Endothelial cell (in vitro differentiated cells): ENCODE measurements at places on chromosomes 16 and 17.
A peak's percentile ranks its signal among the peaks of the same experiment; 100 is the strongest.

DNA sequence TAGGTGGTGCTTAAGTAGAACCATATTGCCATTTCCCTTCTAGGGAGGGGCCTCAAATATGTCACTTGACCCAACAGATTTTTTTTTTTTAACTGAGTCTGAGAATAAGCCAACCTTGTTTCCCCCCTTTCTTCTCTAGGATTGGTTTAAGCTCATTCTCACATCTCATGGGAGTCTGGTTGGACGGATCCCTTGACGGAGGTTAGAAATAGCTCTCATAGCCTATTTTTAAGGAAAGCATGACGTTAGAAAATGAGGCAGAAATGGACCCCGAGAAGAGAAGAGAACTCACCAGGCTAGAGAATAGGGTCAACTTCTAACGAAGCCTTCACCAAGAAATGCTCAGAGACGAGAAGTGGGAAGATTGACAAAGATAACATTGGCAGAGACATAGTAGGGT lies 95.1 kb upstream of the ZFHX3 start:
- no peak for DNase-seq

DNA sequence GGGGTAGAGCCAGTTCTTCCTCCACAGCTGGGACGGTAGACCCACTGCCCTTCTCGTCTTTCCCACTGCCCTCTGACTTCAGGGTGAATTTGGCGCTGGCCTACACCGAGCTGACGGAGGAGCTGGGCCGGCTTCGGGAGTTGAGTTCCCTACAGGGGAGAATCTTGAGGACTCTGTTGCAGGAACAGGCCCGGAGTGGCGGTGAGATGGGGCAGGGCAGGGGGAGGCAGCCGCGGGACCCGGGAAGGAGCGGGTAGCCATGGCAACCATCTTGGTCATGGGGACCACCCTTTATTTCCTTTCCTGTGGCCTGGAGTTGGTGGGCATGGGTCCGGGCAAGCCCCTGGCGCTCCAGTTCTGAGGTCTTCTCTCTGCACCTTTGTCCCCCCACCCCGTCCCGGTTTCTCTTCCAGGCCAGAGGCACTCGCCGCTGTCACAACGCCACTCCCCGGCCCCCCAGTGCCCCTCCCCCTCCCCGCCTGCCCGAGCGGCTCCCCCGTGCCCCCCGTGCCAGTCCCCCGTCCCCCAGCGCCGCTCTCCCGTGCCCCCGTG lies 14.4 kb downstream of the TBKBP1 start:
- DNase-seq, result no peak

DNA sequence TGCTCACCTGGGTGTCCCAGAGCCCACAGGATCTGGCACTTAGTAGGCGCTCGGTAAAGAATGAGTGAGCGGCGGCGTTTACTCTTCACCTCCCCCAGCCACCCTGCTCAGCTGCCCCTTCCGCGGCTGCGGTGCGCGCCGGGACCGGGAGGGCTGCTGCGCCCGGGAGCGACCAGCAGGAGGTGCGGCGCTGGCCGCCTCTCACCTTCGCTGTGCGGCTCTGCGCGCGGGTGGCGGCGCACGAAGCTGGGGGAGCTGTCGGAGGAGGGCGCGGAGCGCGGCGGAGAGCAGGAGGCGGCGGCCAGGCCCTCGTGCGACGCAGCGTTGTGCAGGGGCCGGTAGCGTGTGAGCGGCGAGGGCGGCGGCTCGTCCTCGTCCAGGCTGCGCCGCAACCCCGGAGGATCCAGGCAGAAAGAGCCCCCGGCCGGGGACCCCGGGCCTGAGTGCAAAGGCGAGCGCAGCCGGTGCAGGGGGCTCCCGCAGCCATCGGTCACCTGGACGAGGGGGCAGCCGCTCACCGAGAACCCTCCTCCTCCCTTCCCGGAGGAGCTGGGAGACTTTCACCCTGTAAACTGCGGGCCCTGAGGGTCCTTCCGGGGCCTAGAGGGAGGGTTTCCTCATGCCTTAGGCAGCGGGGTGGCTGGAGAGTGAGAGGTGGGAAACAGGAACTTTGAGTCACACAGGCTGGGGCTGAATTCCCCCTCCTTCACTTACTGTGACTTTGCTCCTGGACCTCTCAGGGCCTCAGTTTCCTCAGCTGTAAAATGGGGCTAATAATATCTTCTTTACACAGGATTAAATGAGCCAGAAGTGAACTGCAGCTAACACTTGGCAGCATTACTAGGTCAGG lies 12.5 kb downstream of the SAMD14 start:
- peak; percentile 80 for DNase-seq

GRCh38 chr17:19298569-19299213 lies 61.5 kb downstream of the EPN2 start:
- DNase-seq, result no peak

DNA sequence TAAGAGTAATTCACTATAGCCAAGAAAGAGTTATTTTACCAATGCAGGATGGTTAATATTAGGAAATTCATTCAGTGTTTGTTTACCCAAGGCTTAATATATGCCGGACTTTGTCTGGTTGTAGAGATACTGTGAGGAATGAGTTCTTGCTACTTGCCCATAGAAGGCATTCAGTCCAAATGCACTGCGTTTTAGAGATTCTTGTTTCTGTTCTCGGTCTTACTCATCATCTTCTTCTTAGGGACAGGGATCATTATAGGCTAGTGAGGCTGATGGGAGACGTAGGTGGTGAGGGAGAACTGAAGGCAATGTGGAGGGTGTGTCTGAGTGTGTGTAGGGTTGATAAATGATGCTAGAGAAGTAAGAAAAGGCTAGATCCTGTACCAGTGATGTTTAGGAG lies 90.7 kb downstream of the OR1D5 start:
- DNase-seq, result no peak

GRCh38 chr17:77854083-77854758 lies 104.3 kb upstream of the TNRC6C start:
- DNase-seq, result no peak

- no peak for DNase-seq
Observed at GRCh38 chr16:61277849-61278248, 758.4 kb downstream of the CDH8 start.

DNA sequence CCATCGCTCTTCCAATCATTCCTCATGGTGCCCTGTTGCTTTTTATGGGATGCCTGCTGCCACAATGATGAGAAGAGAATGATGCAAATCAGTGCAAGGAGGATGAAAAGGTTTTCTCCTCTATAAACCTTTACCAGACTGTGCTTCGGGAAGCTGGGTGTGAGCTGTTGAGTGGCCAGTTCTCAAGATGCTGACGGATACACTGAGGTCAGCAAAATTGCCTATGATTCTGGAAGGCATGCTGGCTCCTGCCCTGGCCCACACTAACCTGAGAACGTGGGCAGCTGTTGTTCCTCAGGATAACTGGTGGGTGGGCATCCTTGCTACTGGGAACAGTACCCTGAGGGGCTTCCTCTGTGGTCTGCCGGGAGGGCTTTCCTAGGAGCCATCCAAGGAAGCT lies 795 bp upstream of the PIRT start:
- DNase-seq, result no peak

- DNase-seq, result no peak
Observed at GRCh38 chr17:46072998-46073397, 73.9 kb downstream of the STH start.

DNA sequence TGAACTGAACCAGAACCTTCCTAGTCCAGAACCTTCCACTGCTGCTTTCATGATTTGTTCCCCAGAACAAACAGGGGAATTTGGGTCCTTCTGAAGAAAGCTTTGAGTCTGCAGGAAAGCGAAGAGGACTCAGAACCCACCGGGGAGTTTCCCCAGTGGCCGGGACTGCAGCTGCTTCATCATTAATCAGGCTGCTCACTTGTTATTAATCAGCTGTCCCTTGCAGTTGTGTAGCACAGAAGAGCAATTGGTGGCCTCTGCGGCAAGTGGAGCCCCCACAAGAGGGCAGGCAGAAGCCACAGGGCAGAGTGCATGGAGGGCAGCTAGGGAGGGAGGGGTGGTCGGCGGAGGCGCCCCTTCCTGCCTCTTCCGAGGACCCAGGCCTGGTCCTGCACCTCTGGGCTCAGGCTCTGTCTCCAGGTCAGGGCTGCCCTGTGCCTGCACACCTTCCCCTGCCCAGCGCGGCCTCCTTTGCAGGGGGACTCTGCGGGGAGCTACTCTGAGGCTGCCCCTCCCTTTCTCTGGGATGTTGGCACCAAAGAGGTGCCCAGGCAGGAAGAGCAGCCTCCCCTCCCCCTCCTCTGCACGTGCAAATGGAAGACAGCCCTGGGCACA lies 6.9 kb downstream of the CCL17 start:
- no peak for DNase-seq

DNA sequence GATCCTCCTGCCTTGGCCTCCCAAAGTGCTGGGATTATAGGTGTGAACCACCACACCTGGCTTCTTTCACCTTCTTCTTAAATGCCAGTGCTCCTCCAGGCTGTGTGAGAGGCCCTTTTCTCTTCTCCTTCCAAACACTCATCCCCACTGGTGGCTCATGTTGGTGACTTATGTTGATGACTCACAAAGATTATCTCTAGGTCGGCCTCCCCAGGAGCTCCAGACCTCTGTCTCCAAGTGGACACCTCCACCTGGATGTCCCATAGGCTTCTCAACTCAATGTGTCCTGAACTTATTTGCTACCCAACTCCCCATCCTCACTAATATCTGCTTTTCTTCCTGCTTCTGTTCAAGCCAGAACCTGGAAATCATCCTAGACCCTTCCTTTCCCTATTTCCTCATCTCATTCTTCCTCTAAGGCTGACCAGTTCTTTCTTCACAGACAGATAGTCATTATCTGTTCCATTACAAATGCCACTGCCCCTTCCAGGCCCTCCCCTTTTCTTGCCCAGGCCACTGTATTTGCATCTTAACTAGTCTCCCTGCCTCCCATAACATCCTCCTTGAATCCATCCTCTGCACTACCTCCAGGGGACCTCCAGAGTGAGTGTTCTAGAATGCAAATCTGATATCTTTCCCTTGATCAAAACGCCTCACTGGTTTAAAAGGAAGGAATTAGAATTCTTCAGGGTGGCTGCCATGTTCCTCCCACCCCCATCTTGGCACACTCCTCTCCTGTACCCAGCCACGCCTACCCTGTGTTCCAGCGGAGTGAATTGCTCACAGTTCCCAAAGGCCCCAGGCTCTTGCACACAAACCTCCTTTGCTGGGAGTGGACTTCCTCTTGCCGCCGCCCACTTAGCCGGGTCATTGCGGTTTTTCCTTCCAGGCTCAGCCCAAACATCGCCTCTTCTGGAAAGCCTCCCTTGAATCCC lies 34.8 kb upstream of the FBXO47 start:
- no peak for DNase-seq

DNA sequence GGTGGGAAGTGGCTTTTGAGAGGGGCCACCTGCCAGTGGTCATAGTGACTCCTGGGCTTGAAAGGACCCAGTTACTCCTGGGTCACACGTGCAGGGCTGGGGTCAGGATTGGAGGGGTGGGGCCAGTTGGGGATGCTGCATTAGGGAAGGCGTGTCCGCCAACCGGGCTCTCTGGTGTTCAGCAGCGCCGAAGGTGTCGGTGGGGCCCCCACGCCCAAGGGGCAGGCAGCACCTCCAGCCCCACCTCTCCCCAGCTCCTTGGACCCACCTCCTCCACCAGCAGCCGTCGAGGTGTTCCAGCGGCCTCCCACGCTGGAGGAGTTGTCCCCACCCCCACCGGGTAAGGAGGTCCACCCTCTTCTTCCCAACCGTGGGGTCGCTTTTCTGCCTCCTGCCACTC lies 9.5 kb downstream of the ABI3 start:
- no peak for DNase-seq

GRCh38 chr16:49061137-49061714 lies 220.4 kb downstream of the CBLN1 start:
- no peak for DNase-seq

DNA sequence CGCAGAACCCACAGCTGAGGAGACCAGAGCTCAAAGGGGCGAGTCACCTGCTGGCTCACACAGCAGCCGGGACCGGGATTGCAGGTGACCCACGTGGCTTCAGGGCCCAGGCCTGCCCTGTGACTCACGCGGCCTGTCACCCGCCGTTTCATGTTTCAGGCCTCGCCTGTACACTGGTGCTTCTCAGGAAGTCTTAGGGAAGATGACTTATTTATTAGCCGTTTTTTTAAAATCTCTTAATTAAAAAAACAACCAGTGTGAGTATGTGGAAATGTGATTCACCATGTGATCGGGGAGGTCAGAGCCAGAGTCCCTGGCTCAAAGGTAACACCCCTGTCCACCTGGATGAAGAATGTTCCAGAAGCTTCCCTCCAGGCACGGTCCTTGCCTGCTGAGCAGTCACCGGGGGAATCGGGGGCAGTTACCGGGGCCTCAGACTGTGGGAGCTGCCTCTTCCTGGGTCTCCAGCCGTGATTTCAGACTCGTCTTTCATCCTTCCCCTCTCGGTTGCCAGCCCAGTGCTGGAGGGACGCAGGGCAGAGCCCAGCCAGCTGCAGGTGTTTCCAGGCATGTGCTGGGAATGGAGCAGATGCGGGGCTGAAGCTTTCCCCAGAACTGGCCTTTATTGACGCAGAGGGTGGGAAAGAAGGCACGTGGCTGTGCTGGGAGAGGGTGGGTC lies 49.3 kb downstream of the CMIP start:
- DNase-seq, result no peak

DNA sequence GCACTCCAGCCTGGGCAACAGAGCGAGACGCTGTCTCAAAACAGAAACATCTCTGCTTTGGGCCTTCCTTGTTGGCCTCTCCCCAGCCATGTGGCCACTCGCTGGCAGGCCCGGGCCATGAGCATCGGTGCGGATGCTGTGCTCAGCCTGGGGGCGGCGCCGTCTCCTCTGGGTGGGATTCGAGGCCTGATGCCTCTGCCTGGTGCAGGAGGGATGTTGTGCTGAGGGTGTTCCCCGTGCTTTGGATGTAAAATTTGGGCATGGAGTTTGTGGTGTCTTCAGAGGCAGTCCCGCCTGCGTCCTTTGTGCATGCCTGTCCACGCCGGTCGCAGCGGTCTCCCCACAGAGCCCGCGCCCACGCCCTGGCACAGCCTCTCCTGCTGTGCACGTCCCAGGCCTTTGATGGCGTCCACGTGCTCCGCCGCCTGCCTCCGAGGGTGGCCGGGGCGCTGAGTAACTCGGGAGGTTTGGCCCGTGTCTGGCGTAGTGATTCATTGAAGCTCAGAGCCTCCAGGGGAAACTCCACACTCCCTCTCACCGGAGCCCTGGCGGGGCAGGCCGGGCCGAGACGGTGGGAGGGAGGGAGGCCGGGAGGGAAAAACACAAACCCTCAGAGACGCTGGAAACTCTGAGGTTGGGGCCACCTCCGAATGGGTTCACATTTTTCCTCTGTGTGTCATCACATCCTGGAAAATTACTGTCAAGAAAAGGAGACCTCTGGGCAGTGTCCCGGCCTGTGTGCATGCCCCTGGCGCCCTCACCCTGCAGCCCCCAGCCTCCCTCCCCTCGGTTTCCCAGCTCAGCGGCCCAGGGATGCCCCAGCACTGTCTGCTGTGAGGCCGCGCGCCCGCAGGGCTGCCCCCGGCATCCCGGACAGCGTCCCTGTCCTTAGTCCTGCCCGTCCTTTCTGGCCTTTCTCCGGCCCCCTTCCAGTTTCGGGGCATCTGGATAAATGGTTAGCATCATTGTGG lies 19.0 kb downstream of the CENPX start:
- DNase-seq, result no peak
